ENCODE measurements at places on chromosomes 12 and 14.

- DNase-seq, result no peak
Observed at GRCh38 chr12:131380220-131380964, 330.5 kb upstream of the SFSWAP start.

- no peak for DNase-seq
Observed at GRCh38 chr14:63474844-63475243, 68.3 kb downstream of the PPP2R5E start.

DNA sequence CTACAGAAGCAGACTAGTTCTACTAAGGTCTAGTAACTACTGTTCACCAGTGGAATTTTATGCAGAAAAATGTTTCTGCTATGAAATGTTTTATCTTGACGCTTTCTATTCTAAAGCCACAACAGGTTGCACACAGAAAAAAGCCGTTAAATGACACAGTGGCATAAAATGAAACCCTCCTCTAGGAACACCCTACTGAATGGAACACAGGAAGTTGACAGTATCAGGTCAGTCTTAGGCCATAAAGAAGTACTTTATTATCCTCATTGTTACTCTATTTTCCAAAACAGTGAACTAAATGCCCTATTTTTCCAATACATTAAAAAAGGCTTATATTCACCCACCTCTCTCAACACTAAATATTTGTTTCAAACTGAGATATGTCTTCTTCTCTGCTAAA, 21.9 kb downstream of the EPS8 start:
- DNase-seq, result no peak

- no peak for DNase-seq
Observed at GRCh38 chr12:131850856-131851559, 22.8 kb downstream of the MMP17 start.

DNA sequence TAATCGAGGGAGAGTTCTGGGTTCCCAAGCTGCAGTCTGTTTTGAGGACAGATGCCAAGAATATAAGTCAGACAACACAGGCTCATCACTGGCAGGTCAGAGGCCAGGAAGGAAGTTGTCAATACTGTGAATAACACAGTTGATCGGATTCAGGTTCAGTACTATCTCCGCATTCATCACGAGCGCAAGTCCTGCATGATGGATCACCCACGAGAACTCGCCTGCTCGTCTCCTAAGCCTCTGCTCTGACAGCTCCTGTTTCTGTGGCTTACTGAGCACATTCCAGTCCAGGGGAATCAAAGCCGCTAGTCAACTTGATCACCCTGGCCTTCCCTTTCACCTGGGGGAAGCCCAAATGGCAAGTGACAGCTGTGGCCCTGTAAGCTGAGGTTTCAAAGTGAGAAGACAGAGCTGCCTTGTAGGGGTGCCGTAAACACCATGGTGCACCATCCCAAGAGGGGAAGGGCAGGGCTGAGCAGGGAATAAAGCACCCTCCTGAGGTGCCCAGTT, 60.1 kb upstream of the DICER1 start:
- DNase-seq, result no peak
